Right ventricle myocardium inferior (tissue), 1 donor: ENCODE measurements at places on chromosomes 1 and 21.

- DNase-seq, result no peak
These were observed 20.6 kb upstream of the SELP start for GRCh38 chr1:169650551-169650950.

GRCh38 chr1:41493117-41493536 is 8.6 kb upstream of the EDN2 start:
- DNase-seq, result no peak

DNA sequence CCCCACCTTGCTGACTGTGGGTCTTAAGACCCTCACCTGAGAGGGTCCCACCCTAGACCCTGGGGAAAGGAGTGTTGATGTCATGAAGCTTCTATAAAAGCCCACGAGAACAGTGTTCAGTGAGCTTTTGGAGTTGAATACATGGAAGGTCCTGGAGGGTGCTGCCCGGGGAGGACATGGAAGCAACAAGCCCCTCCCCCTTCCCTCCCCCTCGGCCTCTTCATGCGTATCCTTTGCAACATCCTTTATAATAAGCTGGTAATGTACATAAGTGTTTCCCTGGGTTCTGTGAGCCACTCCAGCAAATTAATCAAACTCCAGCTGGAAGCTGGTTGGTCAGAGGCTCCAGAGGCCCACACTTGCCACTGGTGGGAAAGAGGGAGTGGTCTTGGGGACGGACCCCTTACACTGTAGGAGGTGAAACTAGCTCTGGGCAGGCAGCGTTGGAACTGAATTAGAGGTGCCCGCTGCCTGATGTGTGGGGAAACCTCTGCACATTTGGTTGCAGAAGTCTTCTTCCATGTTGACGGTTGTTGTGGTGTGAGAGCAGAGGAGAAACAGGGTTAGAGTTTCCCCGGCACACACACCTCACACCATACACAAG is 14.7 kb upstream of the COL6A1 start:
- no peak for DNase-seq

DNA sequence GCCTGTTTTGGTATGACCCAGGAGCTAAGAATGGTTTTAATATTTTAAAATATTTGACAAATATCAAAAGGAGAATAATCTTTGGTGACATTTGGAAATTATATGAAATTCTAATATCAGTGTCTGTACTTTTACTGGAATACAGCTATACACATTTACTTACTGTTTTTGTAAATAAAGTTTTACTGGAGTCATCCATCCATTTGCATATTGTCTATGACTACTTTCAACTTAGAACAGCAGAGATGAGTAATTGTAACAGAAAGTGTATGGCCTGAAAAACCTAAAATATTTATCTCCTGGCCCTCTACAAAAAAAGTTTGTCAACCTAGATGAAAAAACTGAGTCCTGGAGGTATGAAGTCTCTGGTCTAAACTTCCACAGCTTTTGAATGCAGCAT is 5.8 kb upstream of the MAP3K7CL start:
- no peak for DNase-seq

GRCh38 chr21:37551993-37552355 is 185.4 kb downstream of the DYRK1A start:
- no peak for DNase-seq

DNA sequence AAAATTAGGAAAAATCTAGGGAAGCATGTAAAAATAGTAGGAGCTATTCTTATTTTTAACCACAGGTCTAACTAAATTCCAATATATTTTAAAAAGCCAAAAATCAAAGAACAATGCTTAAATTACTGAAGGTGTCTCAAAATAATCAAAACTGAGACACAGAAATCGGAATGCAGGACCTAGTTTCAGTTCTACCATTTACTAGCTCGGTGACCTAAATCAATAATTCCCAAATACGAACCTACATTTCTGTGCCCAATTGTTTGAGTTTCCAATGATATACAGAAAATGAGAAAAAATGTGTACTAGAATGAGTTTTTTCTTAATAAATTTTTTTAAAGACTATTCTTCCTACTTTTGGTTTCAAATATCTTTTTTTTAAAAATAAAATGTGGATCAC is 37.4 kb downstream of the ANKRD13C start:
- DNase-seq, result no peak

DNA sequence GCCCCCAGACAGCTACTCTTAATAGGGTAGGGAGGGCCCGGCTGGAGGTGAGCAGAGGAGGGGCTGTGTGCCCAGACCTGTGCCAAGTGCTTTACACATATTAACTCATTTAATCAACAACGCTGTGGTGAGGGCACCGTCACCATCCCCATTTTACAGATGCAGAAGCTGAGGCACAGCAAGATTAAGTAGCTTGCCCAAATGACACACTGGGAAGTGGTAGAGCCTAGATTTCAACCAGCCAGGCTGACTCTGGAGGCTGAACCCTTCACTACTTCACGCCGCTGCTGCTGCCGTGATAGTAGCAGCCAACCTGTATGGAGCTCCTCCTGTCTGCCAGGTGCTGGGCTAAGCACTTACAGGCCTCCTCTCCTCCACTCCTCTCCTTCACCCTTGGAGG is 127.2 kb downstream of the PTPRU start:
- DNase-seq, result no peak

- DNase-seq, result no peak
These were observed 9.8 kb upstream of the HPCAL4 start for GRCh38 chr1:39701049-39701439.
